8988T (cell line): ENCODE measurements at places on chromosomes 3 and 15.

GRCh38 chr3:15361494-15362214 is 29.3 kb upstream of the SH3BP5 start:
- DNase-seq = no peak

GRCh38 chr15:41573396-41573795 is 14.4 kb downstream of the TYRO3 start:
- no peak for DNase-seq

- DNase-seq = no peak
These were observed 38.6 kb downstream of the SCN5A start for GRCh38 chr3:38610934-38611333.

DNA sequence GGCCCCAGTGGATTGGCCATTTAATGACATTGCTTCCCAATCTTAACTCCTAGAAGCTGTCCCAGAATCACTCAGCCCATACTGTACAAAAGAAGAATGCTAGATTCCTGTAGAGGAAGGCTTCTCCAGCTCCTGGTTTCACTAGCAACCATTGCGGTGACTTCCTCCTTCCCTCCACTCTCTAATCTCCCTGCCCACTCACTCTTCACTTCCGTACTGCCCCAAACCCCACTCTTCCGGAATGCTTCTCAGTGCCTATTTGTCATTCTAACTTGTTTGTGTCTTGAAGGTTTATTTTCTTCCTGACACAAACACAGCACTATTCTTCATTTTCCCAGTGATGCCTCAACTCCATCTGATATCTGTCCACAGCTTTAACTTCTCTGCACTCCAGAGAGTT is 97.1 kb upstream of the SPATA16 start:
- DNase-seq = no peak

- DNase-seq = no peak
These were observed 43.6 kb downstream of the C2CD4B start for GRCh38 chr15:62121273-62122015.

GRCh38 chr3:148062590-148062989 is 635.1 kb upstream of the AGTR1 start:
- DNase-seq = no peak
